Parietal lobe (tissue), 2 donors: ENCODE measurements at places on chromosomes 5 and 9. TPM values are rescaled to one million over a fixed set of nuclear protein-coding genes. Genes with fewer than 3 reads are reported as not detected.

Gene PCDHB8
- total RNA-seq, result 15.0 TPM

Gene PCDHB7
- 17.8 TPM for total RNA-seq

Gene PCDHGA3
- 11.0 TPM for total RNA-seq

Gene LHX6
- 32.2 TPM for total RNA-seq

Gene DBH
- not detected for total RNA-seq

Gene IGIP
- total RNA-seq, result 11.0 TPM

Gene ACOT12
- total RNA-seq, result 5.0 TPM

Gene PCDHB12
- 36.9 TPM for total RNA-seq

Gene PCDHGB5
- total RNA-seq, result 41.6 TPM

Gene GFRA3
- total RNA-seq, result not detected

Gene PLAC8L1
- not detected for total RNA-seq

Gene BARX1
- not detected for total RNA-seq

Gene ROPN1L
- 2.2 TPM for total RNA-seq

Gene IFNA2
- not detected for total RNA-seq

Gene NEUROG1
- total RNA-seq, result 1.6 TPM

Gene CCDC112
- 81.1 TPM for total RNA-seq

Gene LCN1
- total RNA-seq, result not detected

Gene DMRT3
- not detected for total RNA-seq

Gene GLRA1
- total RNA-seq, result not detected

Gene TMEM38B
- 17.5 TPM for total RNA-seq

Gene UGCG
- 78.9 TPM for total RNA-seq

Gene TRIM36
- 120 TPM for total RNA-seq

Gene CNTLN
- 21.3 TPM for total RNA-seq

Gene SNCB
- total RNA-seq, result 14.4 TPM

Gene LRRC19
- total RNA-seq, result under 0.01 TPM

Gene LECT2
- total RNA-seq, result not detected

Gene C5orf58
- total RNA-seq, result not detected

Gene TXNDC8
- total RNA-seq, result not detected

Gene MZB1
- total RNA-seq, result not detected

Gene SV2C
- total RNA-seq, result 1.9 TPM

Gene GRM6
- 0.63 TPM for total RNA-seq

Gene RHOBTB3
- total RNA-seq, result 198 TPM

Gene STPG3
- not detected for total RNA-seq

Gene BBLN
- 43.8 TPM for total RNA-seq

Gene AOPEP
- 71.7 TPM for total RNA-seq

Gene ADAMTS16
- total RNA-seq, result 3.4 TPM

Gene RANBP3L
- total RNA-seq, result 3.8 TPM

Gene FAM151B
- 22.2 TPM for total RNA-seq

Gene PCDHB2
- 20.3 TPM for total RNA-seq

Gene DNAJB5
- 47.9 TPM for total RNA-seq

Gene FBP1
- not detected for total RNA-seq

Gene DYNC2I2
- total RNA-seq, result 31.3 TPM

Gene ZNG1C
- 68.9 TPM for total RNA-seq

Gene CBY3
- total RNA-seq, result not detected

Gene AGTPBP1
- 316 TPM for total RNA-seq

Gene PDCD1LG2
- 0.63 TPM for total RNA-seq

Gene DAB2IP
- 21.9 TPM for total RNA-seq

Gene SEMA5A
- total RNA-seq, result 13.1 TPM

Gene RNF180
- total RNA-seq, result 78.9 TPM

Gene NOL6
- total RNA-seq, result 20.7 TPM

Gene FAM221B
- total RNA-seq, result not detected
